ENCODE measurements at places on chromosomes 4 and X.
A peak's percentile ranks its signal among the peaks of the same experiment; 100 is the strongest.

DNA sequence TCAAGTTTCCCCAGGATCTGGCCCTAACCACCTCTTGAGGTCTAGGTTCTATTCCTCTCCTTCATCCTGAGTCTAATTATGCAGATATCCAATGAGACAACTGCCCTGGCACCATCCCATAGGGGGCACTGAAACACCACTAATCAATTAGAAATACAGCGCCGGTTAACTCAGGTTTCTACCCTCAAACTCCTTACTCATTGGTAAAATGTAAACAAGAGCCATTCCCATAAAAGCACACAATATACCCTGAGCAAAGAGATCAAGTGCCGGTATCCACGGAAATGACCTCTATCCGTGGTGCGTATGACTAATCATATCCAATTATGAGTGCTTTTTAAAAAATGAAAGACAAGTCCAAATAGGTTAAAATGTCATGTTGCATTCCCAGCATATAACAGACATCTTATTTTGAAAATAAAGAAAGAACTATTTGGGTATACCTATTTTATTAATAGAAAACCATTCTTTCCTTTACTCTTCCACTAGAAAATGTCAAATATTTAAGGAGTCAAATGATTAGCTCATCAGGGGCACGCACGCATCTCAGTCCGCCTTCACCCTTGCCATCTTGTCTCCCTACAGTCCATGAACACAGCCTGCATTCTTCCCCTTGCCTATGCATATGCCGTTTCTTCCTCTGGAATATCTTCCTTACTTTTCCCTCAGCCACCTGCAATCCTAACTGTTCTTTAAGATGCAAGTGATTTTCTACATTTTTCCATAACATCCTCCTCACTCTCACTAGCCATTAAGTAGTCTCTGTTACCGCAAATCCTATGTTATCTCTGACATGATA lies 141.1 kb downstream of the MAML3 start:
- peak; percentile 28 for DNase-seq

GRCh38 chrX:37361596-37361995 lies 12.4 kb downstream of the PRRG1 start:
- DNase-seq: no peak

DNA sequence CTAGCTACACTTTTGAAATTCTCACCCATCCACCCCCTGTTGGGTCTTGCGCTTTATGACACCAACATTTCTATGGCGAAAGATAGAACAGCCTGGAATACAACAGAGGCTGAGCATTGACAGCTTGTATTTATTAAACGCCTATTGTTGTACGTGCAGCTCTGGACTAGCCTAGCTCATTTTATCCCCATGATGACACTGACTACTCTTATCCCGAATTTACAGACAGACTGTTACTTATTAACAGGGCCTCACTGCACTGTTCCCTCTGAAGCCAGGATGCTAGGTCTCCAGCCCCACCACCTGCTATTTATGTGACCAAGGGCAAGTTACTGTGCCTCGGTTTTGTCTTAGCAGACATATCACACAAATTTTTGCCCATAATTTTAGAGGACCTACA lies 1.0 kb upstream of the RFC1 start:
- no peak for DNase-seq

DNA sequence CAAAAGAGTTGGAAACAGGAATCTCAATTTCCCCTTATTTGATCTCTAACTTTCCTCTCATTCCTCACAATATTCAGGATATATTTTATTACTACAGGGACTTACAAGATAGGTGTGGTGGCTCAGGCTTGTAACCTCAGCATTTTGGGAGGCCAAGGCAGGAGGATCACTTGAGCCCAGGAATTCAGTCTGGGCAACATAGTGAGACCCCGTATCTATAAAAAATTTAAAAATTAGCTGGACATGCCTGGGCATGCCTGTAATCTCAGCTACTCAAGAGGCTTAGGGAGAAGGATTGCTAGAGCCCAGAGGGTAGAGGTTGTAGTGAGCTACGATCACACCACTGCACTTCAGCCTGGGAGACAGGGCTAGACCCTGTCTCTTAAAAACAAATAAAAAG lies 200.4 kb downstream of the CAMK2D start:
- no peak for DNase-seq
